Hematopoietic multipotent progenitor cell treated with erythropoietin and hydrocortisone succinate and interleukin-3 and kit ligand, for 15 days (in vitro differentiated cells): ENCODE measurements at places on chromosomes 7 and 10.

DNA sequence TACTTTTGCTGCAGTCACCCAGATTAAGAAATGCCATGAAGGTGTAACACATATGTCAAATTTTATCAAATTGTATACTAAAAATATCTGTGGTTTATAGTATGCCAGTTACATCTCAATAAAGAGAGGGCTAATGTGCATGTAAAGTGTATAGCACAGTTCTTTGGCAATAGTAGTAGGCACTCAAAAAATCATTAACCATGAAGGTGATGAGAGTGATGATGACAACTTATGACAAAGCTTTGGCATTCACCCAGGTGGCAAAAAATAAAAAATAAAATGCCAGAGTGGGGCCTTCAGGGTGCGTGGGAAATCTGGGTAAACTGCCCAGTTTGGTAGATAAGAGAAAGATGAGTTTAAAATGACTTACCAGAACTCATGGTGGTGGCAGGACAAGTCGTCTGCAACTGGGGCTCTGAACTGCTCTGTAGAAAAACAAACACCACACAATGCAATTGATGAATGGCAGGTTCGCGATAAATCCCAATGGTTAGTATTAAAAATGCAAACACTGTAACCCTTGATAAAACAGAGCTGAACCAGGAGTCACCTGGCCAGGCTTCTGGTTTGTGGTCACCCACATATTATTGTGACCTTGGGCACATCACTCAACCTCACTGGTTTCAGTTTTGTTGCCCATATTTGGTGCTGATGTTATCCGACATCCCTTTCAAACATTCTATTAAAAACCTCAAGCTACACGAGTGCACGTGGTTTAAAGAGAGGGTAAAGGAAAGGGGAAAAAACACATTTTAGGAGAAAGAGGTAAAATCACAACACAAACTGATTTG, 120.2 kb downstream of the SORBS1 start:
- DNase-seq, result no peak

GRCh38 chr10:5564537-5565204, 39.9 kb downstream of the CALML3 start:
- DNase-seq, result no peak

DNA sequence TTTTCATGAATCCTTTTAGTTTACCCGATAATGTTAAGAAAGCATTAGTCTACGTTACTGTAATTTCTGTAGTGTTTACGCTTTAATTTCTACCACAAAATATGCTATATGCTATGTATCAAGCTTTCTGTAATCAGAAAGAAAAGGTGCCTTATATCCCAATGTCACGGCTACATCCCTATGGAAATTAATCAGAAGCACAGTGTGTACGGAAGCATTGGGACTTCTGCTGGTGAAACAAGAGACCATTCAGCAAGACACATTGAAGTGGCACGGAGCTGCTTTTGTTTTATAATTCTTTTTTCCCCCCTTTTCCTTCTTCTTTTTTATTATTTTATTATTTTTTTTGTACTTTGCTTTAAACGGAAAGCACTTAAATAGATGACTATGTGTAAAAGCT, 31.2 kb upstream of the SH2B2 start:
- DNase-seq, result no peak

- DNase-seq, result peak; percentile 46
These were observed 14.2 kb downstream of the HK1 start for GRCh38 chr10:69292459-69292858.

DNA sequence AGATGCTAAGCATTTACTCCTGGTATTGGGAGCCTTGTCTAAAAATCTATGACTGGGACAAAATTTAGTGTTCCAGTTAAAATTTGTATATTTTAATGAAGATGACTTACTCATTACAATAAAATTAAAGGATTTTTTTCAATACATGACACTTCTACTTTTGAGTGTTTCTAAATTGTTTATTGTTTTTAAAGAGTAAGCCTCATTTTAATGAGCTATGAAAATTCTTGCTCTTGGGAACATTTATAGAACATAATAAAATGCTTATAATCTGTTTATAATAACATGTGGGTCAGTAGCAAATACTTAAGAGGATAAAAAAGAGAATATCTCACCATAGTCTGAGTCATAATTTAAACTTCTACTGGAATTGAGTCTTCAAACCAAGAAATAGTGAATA, 149.5 kb downstream of the PLCE1 start:
- no peak for DNase-seq

- DNase-seq, result no peak
These were observed 1197.2 kb downstream of the SORCS1 start for GRCh38 chr10:105967256-105967655.

- no peak for DNase-seq
These were observed 81.6 kb upstream of the CHST15 start for GRCh38 chr10:124174673-124175645.

GRCh38 chr7:155224116-155224811, 73.4 kb upstream of the INSIG1 start:
- DNase-seq, result no peak

DNA sequence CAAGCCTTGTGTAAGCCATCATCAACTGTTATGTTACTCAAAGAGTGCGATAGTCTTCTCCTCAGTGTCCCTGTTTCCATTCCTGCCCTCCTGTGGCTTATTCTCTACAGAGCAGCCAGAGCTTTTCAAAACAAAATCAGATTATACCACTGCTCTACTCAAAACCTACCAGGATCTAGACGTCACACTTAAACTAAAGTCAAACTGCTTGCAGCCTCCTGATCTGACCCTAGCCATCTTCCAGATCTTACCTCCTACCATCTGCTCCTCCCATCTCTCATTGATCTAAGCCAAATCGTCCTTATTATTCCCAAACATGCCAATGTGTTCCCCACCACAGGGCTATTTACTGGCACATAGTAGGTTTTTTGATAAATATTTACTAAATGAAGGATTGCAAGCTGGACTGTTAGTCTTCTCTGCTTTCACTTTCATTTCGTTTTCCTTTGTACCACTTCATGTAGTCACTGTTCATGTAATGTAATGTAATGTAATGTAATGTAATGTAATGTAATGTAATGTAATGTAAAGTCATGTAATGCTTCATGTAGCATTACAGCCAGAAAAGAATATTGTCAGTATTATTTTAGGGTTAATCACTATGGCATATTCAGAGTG, 116.1 kb downstream of the GPR37 start:
- DNase-seq, result no peak

DNA sequence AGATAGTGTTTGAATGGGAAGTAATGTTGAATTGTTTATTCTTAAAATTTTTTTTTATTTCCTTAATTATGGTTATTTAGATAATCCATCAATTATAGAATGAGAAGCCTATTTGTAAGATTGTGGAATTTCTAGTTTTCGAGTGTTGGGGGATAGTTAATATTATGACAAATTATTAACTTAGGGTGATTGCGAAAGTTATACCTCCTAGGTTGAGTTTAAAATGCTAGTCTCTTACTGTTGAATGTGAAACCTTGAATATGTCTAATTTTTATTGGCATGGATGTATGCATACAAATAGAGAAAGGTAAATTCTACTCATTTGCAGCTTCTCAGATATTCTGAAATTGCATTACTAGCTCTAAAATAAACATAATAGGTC, 43.2 kb downstream of the BICC1 start:
- no peak for DNase-seq

DNA sequence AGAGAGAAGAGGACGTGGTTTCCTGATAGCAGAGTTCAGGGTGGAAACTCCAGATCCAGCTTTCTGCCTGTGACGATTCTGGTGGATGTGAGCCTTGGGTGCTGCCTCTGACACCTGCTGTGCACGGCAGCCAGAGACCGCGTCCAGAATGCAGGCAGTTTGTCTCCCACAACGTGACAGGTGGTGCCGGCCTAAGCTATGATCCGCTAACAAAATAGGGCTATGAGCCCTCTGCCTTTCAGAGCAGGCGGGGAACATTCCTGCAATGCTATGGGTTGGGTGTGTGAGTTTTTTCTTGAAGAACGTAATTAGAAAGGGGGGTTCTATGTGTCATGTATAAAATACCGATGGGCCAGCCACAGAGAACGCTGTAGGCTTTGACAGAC, 297.3 kb upstream of the PRKCQ start:
- DNase-seq, result no peak

GRCh38 chr7:6340241-6340640, 67.8 kb upstream of the CYTH3 start:
- no peak for DNase-seq

- no peak for DNase-seq
These were observed 128.5 kb upstream of the PRR15 start for GRCh38 chr7:29435167-29435566.

GRCh38 chr7:21084286-21084685, 297.6 kb upstream of the SP8 start:
- no peak for DNase-seq

DNA sequence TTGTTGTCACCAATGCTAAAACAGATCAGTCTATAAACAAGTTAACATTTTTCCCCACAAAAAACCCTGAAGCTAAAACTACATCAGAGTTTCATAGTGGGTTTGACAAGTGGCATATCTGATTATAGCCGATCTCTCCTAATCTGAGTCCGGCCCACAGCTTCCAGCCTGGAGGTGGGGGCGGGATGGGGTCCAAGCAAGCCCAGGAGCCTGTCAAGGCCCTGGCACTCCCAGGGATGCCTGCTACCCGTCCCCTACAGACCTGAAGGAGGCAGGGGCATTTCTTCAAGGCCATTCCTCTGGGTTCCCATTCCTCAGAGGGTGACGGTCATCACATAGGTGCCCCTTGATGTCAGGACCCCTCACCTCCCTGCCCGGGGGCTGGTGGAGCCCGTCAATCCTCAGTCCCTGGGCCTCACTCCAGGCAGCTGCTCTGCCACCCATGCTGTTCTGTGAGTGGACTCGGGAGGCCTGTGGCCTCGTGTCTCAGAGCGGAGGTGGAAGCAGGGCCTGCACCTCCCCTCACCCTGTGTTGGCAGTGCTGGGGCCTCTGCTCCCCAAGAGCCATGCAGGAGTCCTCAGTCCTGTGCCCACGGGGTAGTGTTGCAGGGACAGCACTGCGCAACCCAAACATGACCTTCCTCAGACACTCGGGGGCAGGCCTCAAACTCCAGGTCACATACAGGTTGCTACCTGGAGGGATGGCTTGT, 8.8 kb downstream of the DPYSL4 start:
- no peak for DNase-seq

- no peak for DNase-seq
These were observed 2.6 kb downstream of the NPTX2 start for GRCh38 chr7:98619450-98620321.

- no peak for DNase-seq
These were observed 70.0 kb upstream of the CC2D2B start for GRCh38 chr10:95837783-95838182.

GRCh38 chr10:94578790-94579189, 33.2 kb downstream of the HELLS start:
- DNase-seq, result no peak

DNA sequence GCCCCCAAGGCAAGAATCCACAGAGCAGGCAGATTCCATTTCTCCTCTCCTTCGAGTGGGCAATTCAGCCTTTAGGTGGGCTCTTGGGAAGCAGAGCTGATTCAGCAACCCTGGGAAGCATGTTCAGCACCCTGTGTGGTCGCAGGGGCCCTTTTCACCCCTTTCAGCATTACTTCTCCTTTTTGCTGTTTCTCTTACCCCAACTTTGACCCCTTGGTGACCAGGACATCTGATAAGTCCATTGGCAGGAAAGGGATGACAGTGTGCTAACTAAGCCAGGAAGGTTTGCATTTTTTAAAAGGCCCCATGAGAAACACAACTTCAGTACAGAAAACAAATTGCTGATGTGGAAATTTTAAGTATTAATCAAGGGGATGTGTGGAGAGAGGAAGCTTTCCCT, 283.7 kb upstream of the NRP1 start:
- DNase-seq, result no peak

GRCh38 chr10:13990946-13991345, 339.8 kb downstream of the FRMD4A start:
- DNase-seq, result no peak

DNA sequence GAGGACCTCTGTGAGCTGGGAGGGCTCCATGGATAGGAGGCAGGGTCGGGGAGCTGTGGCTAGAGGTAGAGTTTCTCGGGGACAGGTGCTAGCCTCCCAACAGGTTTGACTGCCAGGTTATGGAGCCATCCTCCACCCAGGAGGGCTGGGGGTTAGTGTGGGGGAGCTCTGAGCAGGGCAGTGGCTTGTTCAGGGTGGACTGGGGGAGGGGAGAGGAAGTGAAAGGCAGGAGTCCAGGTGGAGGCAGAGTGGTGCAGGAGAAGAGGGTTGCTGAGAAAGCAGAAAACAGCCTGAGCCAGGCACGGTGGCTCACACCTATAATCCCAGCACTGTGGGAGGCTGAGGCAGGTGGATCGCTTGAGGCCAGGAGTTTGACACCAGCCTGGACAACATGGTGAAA, 40.5 kb upstream of the HSPB1 start:
- DNase-seq, result no peak

- no peak for DNase-seq
These were observed 38.7 kb downstream of the NRF1 start for GRCh38 chr7:129650056-129650758.

DNA sequence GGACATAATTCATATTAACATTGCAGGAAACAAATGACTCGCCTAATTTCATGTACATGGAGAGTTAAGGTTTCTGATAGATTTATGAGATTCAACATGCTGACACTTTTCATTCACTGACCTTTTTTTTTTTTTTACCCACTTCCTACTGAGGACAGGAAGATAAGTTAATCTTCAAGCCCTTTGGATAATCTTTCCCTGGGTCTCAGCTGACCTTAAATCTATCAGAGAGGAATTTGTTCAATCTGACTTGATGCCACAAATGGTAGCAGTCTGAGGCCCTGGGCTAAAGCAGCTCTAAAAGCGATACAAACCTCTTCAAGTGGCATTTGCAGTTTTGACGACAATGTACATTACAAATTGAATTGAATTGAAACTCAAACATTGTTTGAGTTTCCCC, 493.3 kb upstream of the SORCS1 start:
- no peak for DNase-seq

- DNase-seq, result no peak
These were observed 4.8 kb downstream of the BTRC start for GRCh38 chr10:101358706-101359300.

DNA sequence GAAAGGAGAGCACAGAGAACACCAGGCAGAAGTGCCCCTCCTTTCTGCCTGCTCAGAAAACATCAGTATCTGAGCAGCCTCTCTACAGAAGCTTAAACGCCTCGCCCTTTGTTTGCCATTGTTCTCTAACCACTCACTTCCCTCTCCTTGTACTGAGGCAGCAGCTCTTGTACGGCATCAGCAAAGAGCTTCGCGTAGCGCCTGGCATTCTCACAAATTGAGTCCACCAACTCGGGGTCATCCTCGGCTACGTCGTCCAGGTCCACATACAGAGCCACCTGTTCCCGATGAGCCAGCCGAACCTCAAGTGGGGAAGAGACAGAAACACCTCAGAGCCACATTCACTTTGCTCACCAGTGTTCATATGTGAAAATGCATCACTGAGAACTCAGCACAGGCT, 1.7 kb downstream of the MCM7 start:
- no peak for DNase-seq

GRCh38 chr10:1440897-1441296, 296.4 kb downstream of the ADARB2 start:
- DNase-seq, result no peak
